ENCODE measurements at places on chromosomes 7 and 10. TPM values are rescaled to one million over a fixed set of nuclear protein-coding genes. Genes with fewer than 3 reads are reported as not detected.

Gene MYPN
- 0.79 TPM for total RNA-seq

Gene CTTNBP2
- total RNA-seq = 6.1 TPM

Gene RAB19
- not detected for total RNA-seq

Gene SSC4D
- 1.4 TPM for total RNA-seq

Gene CRYGN
- total RNA-seq = not detected

Gene FZD1
- total RNA-seq = 12.3 TPM

Gene HERC4
- 30.4 TPM for total RNA-seq

Gene HMX2
- not detected for total RNA-seq

DNA sequence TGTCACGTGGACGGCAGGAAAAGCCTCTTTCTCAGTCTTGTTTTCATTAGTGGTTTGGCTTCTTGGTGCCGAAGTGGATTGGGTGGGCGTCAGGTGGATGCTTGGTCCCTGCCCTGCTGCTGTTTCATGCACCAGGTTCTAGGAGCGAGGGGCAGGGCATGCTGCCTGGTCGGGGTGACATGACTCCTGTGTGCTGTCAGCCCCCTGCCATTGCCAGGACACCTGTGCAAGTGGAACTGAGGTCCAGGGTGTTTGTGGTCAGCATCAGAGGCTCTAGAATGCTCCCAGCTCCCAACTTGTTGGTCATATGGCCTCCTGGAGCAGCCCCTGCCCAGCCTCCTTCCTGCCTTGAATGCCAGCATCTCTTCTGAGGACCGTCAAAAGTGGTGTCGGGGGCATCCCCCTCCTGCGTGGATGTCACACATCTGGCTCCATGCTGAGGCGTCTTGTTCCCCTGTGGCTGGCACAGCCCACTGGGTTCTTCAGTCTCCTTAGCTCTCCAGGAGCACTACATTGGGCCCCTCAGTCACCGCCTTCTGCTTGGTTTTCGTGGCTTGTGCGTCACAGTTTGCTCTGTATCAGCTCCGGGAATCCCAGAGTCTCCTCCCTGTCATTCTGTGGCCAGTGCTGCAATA, 24.8 kb downstream of the ADCY1 start:
- ATAC-seq = no peak

GRCh38 chr7:37234928-37235327, 213.7 kb downstream of the ELMO1 start:
- no peak for ATAC-seq

DNA sequence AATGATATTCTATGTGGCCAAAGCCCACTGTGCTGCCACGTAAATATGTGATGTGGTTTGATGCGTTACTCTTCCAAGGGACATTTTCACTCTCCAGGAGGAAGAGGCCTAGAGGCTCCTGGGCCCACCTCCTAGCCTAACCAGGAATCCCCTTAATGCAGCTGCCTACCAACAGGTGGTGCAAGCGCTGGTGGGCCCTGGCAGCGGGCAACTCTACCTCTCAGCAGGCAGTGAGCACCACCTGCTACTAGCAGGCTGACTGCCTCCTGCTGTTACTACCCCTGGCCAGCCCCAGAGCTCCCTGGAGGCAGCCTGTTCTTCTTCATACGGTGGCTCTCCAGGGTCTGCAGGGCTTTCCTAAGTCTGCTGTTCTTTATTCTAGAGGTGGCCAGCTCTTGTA, 62.8 kb downstream of the CDH23 start:
- no peak for ATAC-seq

DNA sequence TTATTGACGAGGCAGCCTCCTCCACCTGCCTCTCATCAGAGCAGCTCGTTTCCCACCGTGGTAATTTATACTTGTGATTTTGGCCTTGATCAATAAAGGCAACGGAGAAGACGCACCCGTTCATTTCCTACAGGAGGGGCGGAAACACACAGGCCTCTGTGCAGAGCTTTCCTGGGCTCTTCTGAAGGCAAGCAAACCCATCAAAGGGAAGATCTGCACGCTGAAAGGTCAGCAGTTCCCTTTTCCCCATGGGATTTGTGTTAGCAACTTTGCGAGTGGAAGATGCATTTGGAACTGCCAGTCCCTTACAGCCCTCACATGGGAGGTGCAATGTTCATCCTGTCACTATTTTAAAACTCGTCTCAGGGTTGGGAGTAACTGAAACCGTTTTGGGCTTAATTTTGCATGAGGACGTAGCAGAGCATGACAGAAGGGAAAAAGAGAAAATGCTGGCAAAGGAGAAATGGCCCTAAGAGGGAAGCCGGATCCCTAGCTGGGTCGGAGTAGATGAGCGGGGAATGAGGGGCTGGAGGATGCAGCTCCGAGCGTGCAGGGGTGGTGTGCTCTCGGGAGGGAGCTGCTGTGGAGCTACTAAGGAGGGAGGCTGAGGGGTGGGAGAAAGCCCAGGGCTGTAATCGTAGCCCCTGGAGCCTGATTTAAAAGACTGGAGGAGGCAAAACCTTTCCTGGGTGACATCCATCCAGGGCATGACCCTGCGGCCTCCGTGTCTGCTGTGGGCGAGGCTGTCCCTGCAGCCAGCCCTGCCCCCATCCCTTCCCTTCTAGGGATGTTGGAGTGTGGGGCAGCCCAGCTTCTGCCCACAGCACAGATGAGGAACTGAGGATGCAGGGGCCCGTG, 111.1 kb upstream of the FAM20C start:
- ATAC-seq = no peak

DNA sequence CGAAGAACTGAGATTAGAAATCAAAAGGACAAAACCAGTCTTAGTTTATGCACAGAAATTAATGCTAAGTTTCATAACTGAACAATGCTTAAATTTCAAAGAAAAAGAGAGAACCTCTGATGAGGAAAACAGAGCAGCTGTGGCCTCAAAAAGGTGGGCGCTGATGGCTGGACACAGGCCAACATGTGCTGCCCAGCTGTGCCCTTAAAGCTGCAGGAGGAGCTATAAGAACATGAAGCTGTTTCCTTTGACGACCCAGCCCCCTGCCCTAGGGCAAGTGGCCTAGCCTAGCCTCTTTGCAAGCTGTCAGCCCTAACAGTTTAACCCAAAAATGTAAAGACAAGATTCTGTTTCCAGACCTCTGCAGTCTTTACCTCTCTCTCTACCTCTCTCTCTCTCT, 107.7 kb downstream of the GRID1 start:
- no peak for ATAC-seq

GRCh38 chr10:5566614-5567013, 41.9 kb downstream of the CALML3 start:
- ATAC-seq = no peak

- ATAC-seq = no peak
Observed at GRCh38 chr7:20301311-20301939, 29.3 kb upstream of the ITGB8 start.

- ATAC-seq = no peak
Observed at GRCh38 chr10:22824520-22824919, 103.3 kb upstream of the ARMC3 start.

DNA sequence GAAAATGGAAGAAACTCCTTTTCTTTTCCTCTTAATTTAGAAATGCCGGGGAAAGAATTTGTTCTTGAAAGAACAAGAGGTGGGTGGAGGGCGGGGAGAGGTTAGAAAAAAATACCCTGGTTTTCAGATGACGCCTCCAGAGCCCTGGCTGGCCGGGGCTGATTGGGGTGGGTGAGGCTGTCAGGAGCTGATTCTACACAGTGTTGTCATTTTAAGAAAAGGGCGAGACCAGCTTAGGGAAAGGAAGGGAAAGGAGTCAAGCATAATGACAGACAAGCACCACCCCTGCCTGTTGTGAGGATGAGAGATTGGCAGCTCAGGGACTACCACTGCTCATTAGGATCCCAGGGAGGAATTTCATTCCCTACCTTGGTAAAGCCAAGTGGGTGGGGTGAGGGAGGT, 9.9 kb upstream of the FAM180A start:
- peak; percentile 60 for ATAC-seq

DNA sequence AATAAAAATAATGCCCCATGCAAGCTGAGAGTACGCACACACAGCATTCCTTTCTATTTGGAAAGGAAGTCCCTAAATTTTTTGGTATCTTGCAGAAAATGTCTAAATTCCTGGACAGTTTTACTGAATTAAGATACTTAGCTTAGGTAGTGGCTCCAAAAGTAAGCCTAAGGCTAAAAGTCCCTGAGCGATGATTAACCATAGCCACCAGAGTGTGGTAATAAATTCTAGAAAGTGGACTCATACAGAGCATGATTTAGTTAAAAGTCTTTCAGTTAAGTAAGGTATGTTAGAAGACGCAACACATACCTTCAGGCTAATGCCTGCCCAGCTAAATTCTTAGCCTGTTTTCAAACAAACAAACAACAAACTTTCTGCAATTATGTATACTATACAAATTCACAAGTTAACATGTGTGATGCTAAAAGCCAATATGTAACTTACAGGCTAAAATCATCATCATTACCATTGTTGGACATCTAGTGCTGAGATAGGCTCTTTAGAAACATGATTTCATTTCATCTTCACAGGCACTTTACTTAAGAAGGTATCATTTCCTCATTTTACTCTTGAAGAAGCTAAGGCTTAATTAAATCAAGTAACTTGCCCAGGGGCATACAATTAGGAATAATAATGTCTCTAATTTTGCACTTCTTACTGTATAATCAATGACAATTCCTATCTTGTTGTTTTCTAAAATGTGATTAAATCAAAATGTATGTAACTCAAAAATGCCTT, 261.4 kb upstream of the YAE1 start:
- no peak for ATAC-seq

DNA sequence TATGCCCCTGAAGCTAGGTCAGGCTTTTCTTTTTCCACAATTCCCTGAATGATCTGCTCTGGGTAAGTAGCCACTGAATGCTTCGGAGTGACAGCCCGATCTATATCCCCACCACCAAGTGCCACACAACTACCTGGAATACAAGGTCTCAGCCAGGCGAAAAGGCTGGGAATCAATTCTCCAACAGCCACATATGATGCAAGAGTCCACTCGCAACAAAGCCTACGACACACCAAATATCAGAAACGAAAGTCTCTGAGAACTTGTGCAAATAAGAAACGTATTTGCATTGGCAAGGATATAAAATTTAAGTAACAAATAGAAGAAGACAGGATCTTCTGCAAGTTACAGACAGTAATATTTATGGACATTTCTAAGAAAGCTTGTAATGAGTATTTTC, 5.7 kb downstream of the HIPK2 start:
- no peak for ATAC-seq

GRCh38 chr10:81873932-81874816, 820 bp upstream of the NRG3 start:
- peak; percentile 19 for ATAC-seq

DNA sequence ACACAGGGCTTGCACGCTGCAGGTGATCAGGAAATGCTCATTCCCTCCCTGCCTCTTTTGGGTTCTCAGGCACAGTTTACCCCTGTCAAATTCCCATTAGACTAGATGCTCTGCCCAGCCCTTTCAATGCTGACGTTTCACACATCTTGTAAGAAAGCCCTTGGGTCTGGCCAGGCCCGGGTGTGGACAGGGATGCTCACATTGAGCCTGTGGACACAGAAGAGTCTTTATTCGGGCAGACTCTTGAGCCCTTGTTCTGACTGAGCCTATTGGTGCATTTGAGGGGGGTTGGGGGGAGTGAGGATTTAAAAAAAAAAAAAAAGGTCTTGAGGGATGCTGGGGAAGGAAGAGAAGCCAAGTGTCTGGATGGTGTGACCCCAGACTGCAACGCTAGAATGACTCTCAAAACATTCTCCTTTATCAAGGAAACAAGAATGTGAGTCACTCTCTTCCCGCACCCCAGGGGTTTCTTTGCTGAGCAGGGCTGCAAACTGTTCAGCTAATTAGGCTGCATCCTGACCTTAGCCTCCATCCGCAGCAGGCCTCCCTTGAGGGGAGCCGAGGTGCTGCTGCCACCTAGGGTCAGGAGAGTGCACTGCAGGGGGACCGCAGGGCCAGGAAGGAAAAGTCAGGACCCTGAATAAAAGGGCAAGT, 53.6 kb upstream of the TMEM72 start:
- ATAC-seq = peak; percentile 56

DNA sequence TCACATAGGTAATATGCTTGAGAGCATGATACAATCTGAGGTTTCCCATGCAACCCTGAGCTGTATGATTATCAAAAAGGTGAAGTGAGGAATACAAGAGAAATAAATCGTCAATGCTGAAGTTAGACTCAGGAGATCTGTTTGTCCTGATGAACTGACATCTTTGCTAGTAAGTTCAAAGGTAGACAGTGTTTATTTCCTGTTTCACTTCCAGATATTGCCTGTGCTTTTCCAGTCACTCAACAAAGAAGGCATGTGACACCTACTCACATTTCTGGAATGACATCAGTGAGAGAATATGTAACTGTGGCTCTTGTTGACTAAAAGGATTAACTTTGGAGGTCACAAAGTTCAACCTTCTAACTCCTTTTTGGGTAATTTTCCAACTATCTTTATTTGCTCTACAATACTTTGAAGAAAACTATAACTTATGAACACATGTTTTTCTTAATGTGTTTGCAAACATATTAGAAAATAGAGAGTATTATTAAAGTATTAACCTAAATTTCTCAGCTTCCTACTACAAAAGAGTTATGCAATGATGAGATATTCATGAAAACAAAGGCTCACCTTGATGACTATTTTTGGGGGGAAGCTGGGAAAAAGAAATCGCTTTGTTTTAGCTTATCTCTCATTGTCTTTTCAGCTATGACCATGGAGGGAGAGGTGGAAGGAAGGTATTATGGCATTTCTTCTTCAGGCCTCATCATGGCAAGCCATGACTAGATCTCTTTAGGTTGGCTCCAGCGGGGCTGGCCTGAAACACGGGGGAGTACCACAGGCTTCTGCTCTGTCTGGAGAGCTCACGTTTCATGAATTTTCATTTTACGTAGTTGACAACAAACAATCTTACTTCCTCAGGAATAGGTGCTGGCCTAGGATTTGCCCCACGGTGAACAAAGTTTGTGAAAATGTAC, 214.7 kb upstream of the SLC26A5 start:
- ATAC-seq = no peak

- peak; percentile 41 for ATAC-seq
Observed at GRCh38 chr10:31961277-31962074, 32.8 kb upstream of the ARHGAP12 start.

- ATAC-seq = no peak
Observed at GRCh38 chr10:129055986-129056385, 411.1 kb upstream of the MGMT start.

DNA sequence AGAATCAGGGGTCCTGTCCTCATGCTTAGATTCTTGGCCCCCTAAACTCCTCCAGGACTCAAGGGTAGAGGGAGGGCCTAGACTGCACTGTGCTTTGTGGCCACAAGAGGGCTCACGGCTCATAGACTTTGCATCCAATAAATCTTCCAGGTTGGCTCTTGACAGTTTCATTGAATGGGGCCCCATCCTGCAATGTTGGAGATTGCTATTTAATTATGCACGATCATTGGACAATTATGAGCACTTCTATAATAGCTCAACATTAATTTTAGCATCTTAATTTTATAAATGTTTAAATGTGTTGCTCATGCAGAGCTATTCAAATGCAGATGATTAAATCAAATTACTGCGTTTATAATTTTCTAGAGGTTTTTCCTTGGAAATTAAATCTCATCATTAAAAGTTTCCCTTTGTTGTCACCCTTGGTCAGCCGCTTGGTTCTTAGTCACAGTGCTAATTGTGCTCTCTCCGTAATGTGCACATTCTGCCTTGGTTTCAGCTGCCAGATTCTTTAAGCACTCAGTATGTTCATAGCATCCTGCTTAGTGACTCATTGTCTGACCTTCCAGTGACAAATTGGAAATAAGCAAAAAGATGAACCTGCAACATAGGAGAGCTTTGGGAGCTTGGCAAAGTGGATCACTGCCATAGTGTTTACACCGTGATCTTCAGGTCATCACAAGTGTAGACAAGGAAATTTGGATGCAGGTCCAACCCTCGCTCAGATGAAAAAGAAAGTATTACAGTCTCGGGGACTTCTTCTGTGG, 33.4 kb upstream of the PLPP4 start:
- ATAC-seq = no peak

- ATAC-seq = peak; percentile 24
Observed at GRCh38 chr10:13890233-13891127, 303.7 kb downstream of the PRPF18 start.
